Cortex of kidney (tissue), 1 donor: ENCODE measurements at places on chromosomes 3 and 15.

GRCh38 chr3:37521429-37521828 lies 340.3 kb upstream of the CTDSPL start:
- DNase-seq: no peak

- no peak for DNase-seq
Measured at GRCh38 chr3:158773845-158774830, 27.7 kb upstream of the MFSD1 start.

DNA sequence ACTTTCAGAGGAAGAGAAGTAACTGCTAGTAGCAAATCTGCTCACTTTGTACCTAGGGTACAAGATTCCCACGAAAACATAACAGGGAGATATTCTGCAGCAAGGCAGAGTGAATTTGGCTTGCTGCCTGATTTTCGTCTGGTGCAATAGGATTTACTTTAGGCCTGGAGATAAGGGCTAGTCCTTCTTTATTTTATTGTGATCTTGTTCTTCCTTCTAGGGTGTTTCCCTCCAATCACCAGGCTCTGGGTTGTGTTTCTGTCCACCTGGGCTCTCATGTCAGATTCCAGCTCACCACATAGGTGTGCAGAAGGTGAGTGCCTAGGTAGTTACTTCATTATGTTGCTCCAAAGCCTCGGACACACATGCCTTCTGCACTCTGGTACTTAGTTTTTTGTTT lies 211.8 kb upstream of the RGMA start:
- no peak for DNase-seq

DNA sequence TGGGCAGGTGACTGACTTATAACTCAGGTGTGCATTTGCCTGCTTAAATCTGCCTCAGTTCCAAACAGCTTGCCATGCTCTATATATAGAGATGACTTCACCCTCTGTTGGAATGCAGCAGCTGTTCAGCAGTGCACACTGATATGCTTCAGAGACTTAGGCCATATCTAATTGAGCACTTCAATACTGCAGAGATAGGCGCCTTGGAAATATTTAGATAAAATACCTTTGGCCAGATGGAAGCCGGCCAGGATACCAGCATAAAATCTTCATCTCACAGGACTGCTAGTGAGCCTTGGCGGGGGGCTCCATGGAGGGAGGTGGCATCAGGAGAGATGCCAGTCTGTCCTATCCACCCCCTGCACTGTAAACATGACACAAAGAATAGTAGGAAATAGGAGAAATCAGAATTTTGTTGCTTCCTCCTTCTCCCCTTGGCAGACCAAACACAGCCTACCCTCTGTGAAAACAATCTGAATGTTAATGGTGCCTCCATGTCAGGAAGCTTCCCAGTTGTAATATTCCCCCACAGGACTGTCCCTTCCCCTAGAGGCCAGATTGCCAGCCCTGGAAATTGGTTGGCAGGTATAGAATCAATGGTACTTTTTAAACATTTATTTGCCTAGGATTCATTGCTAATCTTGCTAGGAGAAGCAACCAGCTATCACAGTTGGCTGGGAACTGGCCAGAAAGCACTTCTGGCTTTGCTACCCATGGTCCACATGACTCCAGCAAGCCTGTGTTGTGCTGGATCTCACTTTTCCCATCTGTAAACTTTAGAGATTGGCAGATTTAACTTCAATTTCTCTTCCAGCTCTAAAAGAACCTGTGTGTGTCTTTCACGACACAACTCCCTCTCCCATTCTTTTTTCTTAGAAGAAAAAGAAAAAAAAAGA lies 215.5 kb upstream of the KCNMB2 start:
- DNase-seq: no peak

- no peak for DNase-seq
Measured at GRCh38 chr15:58040150-58040549, 25.4 kb downstream of the ALDH1A2 start.

GRCh38 chr15:48939648-48940047 lies 24.1 kb downstream of the SHC4 start:
- no peak for DNase-seq

DNA sequence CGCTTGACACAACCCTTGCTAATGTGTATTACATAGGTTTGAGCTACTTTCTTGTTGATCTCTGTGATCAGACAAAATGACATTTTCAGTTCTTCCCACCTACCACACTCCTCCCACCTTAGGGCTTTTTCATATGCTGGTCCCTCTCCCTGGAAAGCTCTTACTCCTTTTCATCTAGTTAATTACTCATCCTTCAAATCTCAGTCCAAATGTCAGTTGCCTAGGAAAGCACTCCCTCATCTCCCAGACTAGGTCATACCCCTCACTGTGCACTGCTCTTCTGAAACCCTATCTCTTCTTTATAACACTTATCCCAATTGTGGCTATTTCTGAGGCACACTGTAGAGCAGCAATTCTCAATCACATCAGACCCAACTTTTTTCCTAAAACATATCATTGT lies 7.3 kb downstream of the ZNF106 start:
- no peak for DNase-seq

GRCh38 chr3:39141171-39141995 lies 12.0 kb downstream of the CSRNP1 start:
- DNase-seq: no peak

GRCh38 chr3:142417302-142417701 lies 30.5 kb downstream of the XRN1 start:
- DNase-seq: no peak

GRCh38 chr3:119336823-119337222 lies 42.6 kb downstream of the ARHGAP31 start:
- DNase-seq: no peak

GRCh38 chr3:73786321-73786807 lies 161.6 kb upstream of the PDZRN3 start:
- no peak for DNase-seq

- no peak for DNase-seq
Measured at GRCh38 chr15:99613887-99614647, 48.3 kb downstream of the MEF2A start.

GRCh38 chr3:15356176-15356575 lies 23.8 kb upstream of the SH3BP5 start:
- DNase-seq: no peak

DNA sequence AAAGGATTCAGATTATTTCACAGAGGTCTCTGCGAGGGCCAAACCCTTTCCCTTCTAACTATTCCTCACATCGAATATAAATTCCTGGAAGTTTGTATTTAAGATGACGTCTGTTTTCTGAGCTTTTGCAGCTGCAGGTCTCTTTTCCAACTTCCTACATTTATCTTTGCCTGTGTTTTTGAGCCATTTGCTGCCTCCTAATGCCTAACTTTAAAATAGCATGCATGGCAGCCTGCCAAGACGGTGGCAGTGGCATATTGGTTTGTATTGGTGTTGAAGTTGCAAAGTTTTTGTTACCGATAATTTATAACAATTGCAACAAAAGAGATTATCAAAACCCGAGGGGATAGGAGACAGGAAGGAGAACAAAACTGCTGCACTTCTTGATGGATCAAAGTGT lies 187.1 kb upstream of the DNAJC19 start:
- no peak for DNase-seq

DNA sequence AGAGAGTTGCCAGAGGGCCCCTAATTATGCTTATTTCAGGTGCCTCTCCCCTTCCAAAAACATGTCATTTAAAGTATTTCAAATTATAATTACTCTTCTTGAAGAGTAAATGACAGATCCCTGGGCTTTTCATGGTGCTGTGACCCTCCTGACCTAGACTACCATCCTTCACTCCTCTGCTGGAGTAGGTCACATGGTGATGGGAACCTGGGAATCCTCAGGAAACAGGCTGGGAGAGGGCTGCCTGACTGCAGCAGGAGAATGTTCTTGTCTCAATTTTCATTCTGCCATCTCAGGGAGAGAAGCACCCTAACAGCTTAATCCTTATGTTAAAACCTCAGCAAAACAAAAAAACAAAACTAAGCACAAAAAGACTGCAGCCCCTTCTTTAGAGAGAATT lies 24.6 kb downstream of the PGBD4 start:
- no peak for DNase-seq

GRCh38 chr3:146196789-146197188 lies 35.8 kb upstream of the PLOD2 start:
- DNase-seq: no peak

DNA sequence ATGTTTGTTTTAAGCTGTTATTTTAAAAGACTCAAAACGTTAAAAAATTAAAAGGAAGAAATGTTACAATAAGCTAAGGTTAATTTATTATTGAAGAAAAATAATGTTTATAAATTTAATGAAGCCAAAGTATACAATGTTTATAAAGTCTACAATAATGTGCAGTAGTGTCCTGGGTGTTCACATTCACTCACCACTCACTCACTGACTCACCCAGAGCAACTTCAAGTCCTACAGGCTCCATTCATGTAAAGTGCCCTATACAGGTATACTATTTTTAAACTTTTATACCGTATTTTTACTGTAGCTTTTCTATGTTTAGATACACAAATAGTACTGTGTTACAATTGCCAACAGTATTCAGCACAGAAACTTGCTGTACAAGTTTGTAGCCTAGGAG lies 55.2 kb downstream of the COL8A1 start:
- no peak for DNase-seq

- no peak for DNase-seq
Measured at GRCh38 chr3:59191651-59192050, 141.8 kb upstream of the CFAP20DC start.

GRCh38 chr3:57557085-57557537 lies 1.0 kb downstream of the PDE12 start:
- DNase-seq: no peak

DNA sequence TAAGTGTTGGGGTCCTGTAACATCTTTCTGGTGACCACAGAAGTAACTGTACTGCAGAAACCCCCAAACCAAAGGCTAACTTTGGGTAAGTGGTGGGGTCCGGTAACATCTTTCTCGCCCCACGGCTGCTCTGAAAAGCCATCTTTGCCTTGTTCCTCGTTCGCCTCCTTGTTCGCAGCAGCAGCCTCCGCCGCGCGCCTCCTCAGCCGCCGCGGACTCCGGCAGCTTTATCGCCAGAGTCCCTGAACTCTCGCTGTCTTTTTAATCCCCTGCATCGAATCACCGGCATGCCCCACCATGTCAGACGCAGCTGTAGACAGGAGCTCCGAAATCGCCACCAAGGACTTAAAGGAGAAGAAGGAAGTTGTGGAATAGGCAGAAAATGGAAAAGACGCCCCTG lies 316.8 kb downstream of the TUSC7 start:
- no peak for DNase-seq

GRCh38 chr3:190492129-190492528 lies 21.8 kb upstream of the IL1RAP start:
- DNase-seq: no peak

GRCh38 chr3:27578032-27578431 lies 93.8 kb upstream of the SLC4A7 start:
- DNase-seq: no peak

GRCh38 chr15:75733761-75734651 lies 21.4 kb upstream of the CSPG4 start:
- no peak for DNase-seq

DNA sequence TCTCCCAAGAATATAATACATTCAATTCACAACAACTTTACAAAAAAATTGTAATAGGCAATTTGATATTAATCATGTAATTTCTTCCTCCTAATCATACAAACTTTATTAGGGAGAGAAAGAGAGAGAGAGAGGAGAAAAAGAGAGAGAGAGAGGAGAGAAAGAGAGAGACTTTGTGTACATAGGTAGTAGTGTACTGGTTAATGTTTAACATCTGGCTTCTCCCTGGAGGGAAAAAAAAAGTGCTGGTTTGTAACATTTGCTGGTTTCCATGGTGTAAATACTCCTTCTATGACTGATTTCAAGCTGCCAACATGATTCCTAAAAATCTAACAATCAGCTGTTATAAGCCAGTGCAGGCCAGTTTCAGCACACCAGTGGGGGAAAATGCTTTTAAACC lies 98.0 kb upstream of the ARHGEF26 start:
- DNase-seq: no peak

DNA sequence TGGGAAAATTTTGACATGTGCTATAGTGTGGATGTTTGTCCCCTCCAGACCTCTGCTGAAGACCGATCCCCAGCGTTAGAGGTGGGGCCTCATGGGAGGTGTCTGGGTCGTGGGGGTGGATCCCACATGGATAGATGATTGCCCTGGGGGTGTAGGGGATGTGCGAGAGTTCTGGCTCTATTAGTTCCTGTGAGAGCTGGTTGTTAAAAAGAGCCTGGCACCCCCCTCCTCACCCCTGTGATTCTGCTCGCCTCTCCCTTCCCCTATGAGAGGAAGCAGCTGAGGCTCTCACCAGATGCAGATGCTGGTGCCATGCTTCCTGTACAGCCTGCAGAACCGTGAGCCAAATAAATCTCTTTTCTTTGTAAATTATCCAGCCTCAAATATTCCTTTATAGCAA lies 67.4 kb downstream of the ATP10A start:
- no peak for DNase-seq

DNA sequence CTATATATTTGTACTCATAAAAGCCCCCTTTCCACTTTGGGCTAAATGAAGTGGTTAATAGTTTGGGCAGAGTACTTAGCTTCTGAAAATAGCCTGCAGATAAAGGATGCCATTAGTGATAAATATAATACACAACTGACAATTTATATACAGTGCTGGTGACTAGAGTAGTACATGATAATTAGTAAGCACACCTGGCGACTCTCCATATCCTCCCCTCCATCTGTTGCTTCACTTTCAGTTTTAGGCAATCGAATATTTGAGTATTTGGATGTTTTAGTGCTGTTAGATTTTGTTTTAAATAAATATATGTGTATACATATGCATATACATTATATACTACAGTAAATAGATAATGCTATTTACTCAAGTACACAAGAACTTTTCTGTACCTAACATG lies 35.9 kb upstream of the CHMP2B start:
- DNase-seq: no peak

GRCh38 chr3:101379658-101380376 lies 59.4 kb upstream of the IMPG2 start:
- DNase-seq: no peak

DNA sequence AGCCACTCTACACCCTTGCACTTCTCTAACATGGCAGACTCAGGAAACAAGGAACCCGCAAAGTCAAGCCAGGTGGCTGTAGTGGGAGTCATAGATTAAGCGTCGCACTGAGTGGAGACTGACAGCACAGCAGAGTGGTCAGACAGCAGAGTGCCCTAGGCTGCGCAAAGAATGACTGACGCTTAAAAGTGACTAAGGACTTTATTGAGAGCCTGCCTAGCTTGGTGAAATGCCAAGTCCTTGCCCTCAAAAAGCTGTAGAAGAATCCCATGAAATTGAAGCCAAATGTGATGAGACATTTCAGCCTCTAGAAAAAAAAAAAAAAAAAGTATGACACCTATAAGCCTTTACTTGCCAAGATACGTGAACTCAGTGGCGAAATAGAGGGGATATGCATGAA lies 30.2 kb downstream of the NCEH1 start:
- DNase-seq: no peak

GRCh38 chr15:87213626-87214025 lies 1042.9 kb downstream of the NTRK3 start:
- no peak for DNase-seq

DNA sequence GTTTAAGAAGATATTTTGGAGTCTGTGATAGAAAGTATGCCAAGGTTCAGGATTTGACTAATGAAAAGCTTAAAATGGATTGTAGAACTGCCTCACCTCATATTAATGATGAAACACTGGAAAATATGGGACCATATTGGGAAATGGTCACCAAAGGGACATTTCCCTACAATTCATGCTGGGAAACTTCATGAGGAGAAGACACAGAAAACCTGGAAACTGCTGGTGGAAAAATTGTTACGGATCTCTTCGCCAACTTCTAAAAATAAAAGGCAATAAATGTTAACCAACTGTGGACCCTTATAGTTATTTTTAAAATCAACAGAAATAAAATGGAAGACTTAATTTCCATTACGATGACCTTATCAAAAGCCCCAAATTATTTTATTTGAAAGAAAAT lies 97.6 kb upstream of the FRMD4B start:
- no peak for DNase-seq
